ENCODE measurements at places on chromosomes 4 and X. TPM values are rescaled to one million over a fixed set of nuclear protein-coding genes. Genes with fewer than 3 reads are reported as not detected.
A peak's percentile ranks its signal among the peaks of the same experiment; 100 is the strongest.

DNA sequence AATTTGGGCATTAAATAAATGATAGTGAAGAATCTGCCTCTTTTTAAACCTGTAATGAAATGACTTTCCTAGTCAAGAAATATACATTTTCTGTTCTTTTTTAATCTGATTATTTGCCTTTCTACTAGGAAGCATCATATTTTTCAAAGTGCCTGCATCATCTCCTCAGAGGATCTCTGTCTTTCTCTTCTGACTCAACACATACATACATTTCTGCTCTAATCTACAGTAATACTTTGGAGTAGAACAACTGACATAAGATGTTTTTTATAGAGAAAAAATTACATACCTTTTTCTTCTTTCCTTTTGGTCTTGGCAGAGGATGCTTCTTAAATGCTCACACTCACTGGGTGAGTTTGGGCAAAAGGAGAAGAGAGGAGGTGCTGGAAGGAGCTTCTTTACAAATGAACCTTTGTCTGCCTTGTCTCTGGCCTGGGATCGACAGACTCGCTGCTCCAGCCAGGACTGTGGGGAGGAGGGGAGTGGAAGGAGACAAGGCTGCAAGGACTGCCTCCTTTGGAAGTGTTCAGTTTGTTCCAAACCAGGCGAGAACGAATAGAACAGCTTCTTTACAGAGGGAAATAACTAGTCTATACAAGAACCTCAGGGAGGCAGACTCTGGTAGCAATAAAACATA is at the start of gene SCRG1:
SCRG1 (minus strand) TSS at position 338 of the 637 bp plus-strand sequence. CDS start 7,702 bp downstream, outside the sequence.
- H3K27ac ChIP-seq: no peak within 1 kb of the TSS
- H3K36me3 ChIP-seq: no peaks in the 10 kb centered on the region
- DNase-seq: no peak
- no peaks in the 10 kb centered on the region for H3K4me1 ChIP-seq
- no peaks in the 10 kb centered on the region for H3K27me3 ChIP-seq

GRCh38 chr4:1096841-1097240 is 16.5 kb downstream of the RNF212 start:
- H3K36me3 ChIP-seq: no peaks in the 10 kb centered on the region
- no peaks in the 10 kb centered on the region for H3K27me3 ChIP-seq
- H3K4me1 ChIP-seq: no peaks in the 10 kb centered on the region
- no peak overlapping the region for H3K27ac ChIP-seq
- H3K4me3 ChIP-seq: no peak overlapping the region

GRCh38 chr4:152556283-152556682 is 20.4 kb upstream of the FBXW7 start:
- H3K4me3 ChIP-seq: no peak overlapping the region
- H3K36me3 ChIP-seq: no peaks in the 10 kb centered on the region

GRCh38 chrX:1681439-1681838 is 66.6 kb downstream of the ASMT start:
- no peak for DNase-seq
- H3K36me3 ChIP-seq: no peaks in the 10 kb centered on the region
- H3K27me3 ChIP-seq: no peaks in the 10 kb centered on the region
- H3K27ac ChIP-seq: no peak overlapping the region

DNA sequence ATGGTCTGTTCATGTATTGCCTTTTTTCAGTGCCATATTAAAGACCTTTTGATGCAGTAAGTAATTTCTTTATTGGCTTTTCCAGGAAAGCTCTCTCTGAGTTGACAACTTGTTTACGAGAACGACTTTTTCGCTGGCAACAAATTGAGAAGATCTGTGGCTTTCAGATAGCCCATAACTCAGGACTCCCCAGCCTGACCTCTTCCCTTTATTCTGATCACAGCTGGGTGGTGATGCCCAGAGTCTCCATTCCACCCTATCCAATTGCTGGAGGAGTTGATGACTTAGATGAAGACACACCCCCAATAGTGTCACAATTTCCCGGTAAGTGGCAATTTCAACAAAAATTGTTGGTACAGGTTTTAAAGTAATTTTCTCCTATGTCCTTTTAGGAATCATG is 148.0 kb downstream of the STIM2 start:
- no peaks in the 10 kb centered on the region for H3K27me3 ChIP-seq
- H3K4me3 ChIP-seq: no peak overlapping the region
- H3K4me1 ChIP-seq: peaks cover 15% of the 10 kb centered on the region
- DNase-seq: no peak
- H3K36me3 ChIP-seq: no peaks in the 10 kb centered on the region
- no peak overlapping the region for H3K27ac ChIP-seq

GRCh38 chr4:138115053-138115452 is 127.1 kb downstream of the SLC7A11 start:
- DNase-seq: no peak
- H3K36me3 ChIP-seq: no peaks in the 10 kb centered on the region
- no peak overlapping the region for H3K27ac ChIP-seq
- H3K4me1 ChIP-seq: no peaks in the 10 kb centered on the region

- H3K4me3 ChIP-seq: no peak overlapping the region
- no peak overlapping the region for H3K27ac ChIP-seq
- peaks cover 12% of the 10 kb centered on the region for H3K4me1 ChIP-seq
- H3K36me3 ChIP-seq: no peaks in the 10 kb centered on the region
- no peak for DNase-seq
Observed at GRCh38 chrX:18899796-18900380, 84.0 kb downstream of the PHKA2 start.

GRCh38 chrX:121301356-121301755 is 253.9 kb downstream of the GLUD2 start:
- no peak for DNase-seq
- H3K27me3 ChIP-seq: no peaks in the 10 kb centered on the region
- H3K4me1 ChIP-seq: no peaks in the 10 kb centered on the region
- no peak overlapping the region for H3K27ac ChIP-seq
- no peaks in the 10 kb centered on the region for H3K36me3 ChIP-seq

GRCh38 chrX:132612821-132613564 is 124.2 kb upstream of the MBNL3 start:
- no peak overlapping the region for H3K4me3 ChIP-seq
- no peak for DNase-seq
- no peaks in the 10 kb centered on the region for H3K4me1 ChIP-seq
- H3K27me3 ChIP-seq: no peaks in the 10 kb centered on the region
- no peak overlapping the region for H3K27ac ChIP-seq

DNA sequence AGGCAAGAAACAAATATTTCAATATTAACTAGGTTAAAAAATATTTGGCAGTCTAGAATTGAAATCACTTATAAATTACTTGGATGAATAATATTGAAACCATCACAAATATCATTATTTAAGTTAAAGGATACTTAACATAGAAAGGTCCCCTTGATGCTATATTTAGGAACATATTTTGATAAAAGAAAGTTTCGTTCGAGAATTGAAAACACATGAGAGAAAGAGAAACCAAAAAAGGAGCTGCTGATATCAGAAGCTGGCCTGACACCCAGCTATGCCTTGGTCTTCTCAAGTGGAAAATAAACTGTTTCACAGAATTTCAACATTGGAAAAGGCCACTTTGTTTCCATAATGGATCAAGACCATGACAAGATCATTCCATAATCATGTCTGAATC is 762.4 kb downstream of the DMD start:
- no peaks in the 10 kb centered on the region for H3K27me3 ChIP-seq
- H3K27ac ChIP-seq: no peak overlapping the region
- H3K4me1 ChIP-seq: no peaks in the 10 kb centered on the region

DNA sequence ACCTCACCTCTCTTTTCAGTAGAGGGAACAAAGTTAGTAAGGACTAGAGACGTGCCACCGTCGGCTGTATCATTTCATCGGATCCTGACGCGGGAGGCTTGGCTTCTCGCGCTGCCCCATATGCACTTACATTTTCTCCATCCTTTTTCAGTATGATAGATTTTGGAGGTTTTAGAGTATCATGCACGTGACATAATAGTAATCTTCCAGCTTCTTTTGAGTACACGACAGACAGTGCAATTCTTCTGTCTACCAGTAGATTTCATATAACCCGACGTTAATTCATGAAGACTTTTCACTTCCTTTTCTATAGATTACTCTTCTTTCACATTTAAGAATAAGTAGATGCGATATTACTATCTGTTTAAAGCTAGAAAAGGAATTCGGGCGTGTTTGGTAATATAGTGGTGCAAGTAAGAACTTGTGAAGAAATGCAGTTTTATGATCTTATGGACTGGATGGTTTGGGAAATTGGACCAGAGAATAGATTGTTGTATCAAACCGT is 1.0 kb downstream of the CDS1 start:
- peak overlapping the region; percentile 87 for H3K27ac ChIP-seq
- peaks cover 15% of the 10 kb centered on the region for H3K4me1 ChIP-seq
- H3K4me3 ChIP-seq: peak overlapping the region; percentile 82
- no peak for DNase-seq
- no peaks in the 10 kb centered on the region for H3K27me3 ChIP-seq
- H3K36me3 ChIP-seq: no peaks in the 10 kb centered on the region

DNA sequence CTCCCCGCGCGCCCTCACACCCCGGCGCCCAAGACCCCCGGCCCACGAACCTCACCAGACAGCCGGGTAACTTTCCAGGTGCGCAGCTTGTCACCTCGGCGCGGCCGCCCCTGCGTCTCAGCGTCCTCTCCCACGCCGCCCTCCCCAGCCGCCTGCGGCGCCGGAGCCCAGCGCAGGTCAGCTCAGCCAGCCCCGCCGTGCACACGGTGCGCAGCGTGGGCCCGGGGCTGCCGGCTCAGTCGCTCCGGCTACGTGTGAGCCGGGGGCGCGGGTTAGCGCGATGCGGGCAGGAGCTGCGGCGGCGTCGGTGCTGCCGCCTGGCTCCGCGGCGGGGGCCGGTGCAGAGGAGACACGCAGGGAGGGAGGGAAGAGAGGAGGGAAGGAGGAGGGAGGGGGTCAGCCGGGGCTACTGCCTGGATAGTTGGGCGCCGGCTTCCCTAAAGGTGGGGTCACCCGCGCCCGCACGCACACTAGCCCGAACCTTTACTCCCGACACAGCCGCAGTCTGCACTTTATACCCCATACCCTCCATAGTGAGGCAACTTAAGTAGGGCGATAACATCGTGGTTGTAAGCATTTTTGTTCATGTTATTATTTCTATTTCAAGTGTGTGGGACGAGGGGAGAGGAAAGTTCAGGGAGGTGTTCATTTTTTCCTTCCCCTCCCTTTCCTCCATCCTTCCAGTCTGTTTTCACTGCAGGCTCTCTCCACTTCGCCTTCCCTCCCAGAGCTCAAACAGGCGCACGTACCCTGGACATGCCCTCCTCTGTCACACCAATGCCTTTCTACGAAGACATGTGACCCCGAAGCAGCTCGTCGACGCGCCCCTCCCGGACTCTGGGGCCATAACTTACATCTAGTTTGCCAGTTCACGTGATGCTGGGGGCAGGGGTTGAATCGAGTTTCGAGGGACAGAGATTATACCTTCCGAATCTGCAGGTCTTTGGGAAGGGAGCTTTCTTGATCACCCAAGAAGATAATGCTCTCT is at the start of gene PRKG2:
PRKG2 (minus strand) TSS at position 342 of the 988 bp plus-strand sequence. CDS start 10,175 bp downstream, outside the sequence.
- DNase-seq: no peak
- H3K4me3 ChIP-seq: peak within 1 kb of the TSS; percentile 54
- no peaks in the 10 kb centered on the region for H3K27me3 ChIP-seq
- H3K27ac ChIP-seq: no peak within 1 kb of the TSS
- no peaks in the 10 kb centered on the region for H3K36me3 ChIP-seq

DNA sequence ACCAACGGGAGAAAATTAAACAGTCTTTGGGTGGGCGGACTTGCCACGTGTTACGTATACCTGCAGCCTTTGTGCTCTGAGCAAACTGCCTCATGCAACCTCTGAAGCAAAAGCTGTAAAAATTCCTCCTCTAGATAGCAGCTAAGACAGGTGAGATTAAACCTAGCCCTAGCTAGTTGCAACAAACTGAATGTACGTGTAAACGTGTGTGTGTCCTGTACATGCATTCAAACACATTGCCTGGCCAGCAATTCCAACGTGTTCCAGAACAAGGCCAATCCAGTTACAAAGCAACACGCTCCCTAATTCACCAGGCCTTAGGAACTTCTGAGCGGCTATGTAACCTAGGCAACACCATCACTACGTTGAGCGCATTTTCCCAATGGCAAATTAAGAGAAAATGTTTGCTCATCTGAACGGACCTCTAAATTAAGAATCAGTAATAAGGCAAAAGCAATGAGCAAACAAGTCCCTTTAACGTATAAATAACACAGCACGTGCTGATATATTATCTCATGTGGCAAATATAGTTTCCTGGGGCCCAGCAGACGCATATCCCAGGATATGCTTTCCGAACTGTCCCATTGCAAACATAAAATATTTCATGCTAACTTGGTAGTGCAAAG is 792 bp downstream of the PPID start:
- no peaks in the 10 kb centered on the region for H3K27me3 ChIP-seq
- H3K4me1 ChIP-seq: peaks cover 12% of the 10 kb centered on the region
- no peak for DNase-seq
- peak overlapping the region; percentile 77 for H3K4me3 ChIP-seq

DNA sequence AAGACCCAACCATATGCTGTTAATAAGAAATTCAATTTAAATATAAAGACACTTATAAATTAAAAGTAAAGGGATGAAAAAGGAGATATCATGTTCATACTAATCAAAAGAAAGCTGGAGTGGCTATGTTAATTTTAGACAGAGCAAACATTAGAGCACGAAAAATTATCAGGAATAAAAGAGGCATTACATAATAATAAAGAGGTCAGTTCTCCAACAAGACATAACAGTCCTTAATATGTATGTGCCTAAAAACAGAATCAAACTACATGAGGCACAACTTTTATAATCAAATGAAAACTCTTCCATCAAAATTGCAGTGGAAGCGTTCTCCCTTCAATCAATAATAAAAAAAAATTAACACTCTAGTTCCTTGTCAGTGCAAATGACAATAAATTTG is 62.6 kb downstream of the ARHGEF6 start:
- no peak overlapping the region for H3K4me3 ChIP-seq
- no peaks in the 10 kb centered on the region for H3K36me3 ChIP-seq
- no peaks in the 10 kb centered on the region for H3K4me1 ChIP-seq
- DNase-seq: no peak

DNA sequence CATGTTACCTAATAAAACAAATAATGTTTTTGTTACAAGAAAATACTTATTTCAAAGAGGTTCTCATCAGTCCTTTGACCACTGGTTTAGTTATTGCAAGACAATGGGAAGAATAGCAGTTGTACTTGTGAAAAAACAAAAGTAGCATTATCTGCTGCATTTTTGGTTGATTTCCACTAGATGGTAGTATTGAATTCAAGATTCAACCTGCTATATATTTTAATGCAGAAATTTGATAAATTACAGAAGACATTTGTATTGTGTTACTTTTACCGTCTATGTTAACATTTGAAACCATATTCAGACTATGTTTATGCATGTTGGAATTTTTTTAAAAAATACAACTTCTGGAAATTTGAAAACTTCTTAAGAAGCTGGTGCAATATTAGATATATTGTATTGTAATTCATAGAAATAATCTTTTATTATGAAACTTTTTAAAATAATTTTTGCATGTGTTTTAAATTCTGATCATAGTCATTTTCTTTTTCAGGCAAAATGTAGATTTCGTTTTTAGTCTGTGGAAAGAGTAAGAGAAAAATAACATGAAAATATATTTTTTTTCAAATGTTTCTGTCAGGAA is 56.4 kb downstream of the SPCS3 start:
- H3K27ac ChIP-seq: no peak overlapping the region

- no peak overlapping the region for H3K4me3 ChIP-seq
- no peak overlapping the region for H3K27ac ChIP-seq
- no peaks in the 10 kb centered on the region for H3K4me1 ChIP-seq
- no peak for DNase-seq
- no peaks in the 10 kb centered on the region for H3K36me3 ChIP-seq
- no peaks in the 10 kb centered on the region for H3K27me3 ChIP-seq
Observed at GRCh38 chrX:116317409-116317808, 119.0 kb upstream of the SLC6A14 start.

The VGLL1 gene
- not detected for total RNA-seq

The FAM149A gene
- total RNA-seq: 9.8 TPM

The GAB3 gene
- total RNA-seq: 7.6 TPM

The TEX13B gene
- not detected for total RNA-seq

All from vagina (tissue), 2 donors.